ENCODE measurements at places on chromosomes 4 and X. TPM values are rescaled to one million over a fixed set of nuclear protein-coding genes. Genes with fewer than 3 reads are reported as not detected.

Gene PGAM4
- total RNA-seq = 0.21 TPM

Gene EGF
- total RNA-seq = 0.25 TPM

Gene SRPX2
- 2.7 TPM for total RNA-seq

Gene BMP2K
- total RNA-seq = 11.6 TPM

Gene FGD1
- 6.0 TPM for total RNA-seq

Gene DDX60
- 2.0 TPM for total RNA-seq

Gene SLITRK4
- not detected for total RNA-seq

Gene CTAG2
- not detected for total RNA-seq

Gene CYSLTR1
- not detected for total RNA-seq

Gene ZAR1
- total RNA-seq = not detected

Gene TFE3
- total RNA-seq = 50.5 TPM

Gene PPM1K
- 1.3 TPM for total RNA-seq

Gene PPP4R3C
- total RNA-seq = not detected

Gene DOCK11
- 6.3 TPM for total RNA-seq

Gene SHISA3
- not detected for total RNA-seq

Gene KIAA1210
- not detected for total RNA-seq

Gene USP53
- 9.2 TPM for total RNA-seq

Gene POU3F4
- total RNA-seq = not detected

Gene IQSEC2
- 40.5 TPM for total RNA-seq

Gene CTSO
- 1.3 TPM for total RNA-seq

Gene LRCH2
- total RNA-seq = 0.02 TPM

Gene BMX
- not detected for total RNA-seq

Gene DCLK2
- 8.6 TPM for total RNA-seq

Gene OPRPN
- not detected for total RNA-seq

Gene IL9R
- 0.22 TPM for total RNA-seq

Gene PRICKLE3
- 14.4 TPM for total RNA-seq

Gene FAM133A
- total RNA-seq = 0.68 TPM

Gene ZDHHC9
- 57.4 TPM for total RNA-seq

Gene SSX3
- total RNA-seq = not detected

Gene CSAG2
- not detected for total RNA-seq
